DMS 273 treated with DMSO at 0.1 percent for 48 hours (cell line): ENCODE measurements at places on chromosomes 13 and 19.
A peak's percentile ranks its signal among the peaks of the same experiment; 100 is the strongest.

GRCh38 chr19:42092350-42092749 lies 16.4 kb downstream of the ZNF574 start:
- DNase-seq = no peak

GRCh38 chr19:46718157-46718933 lies 1.4 kb upstream of the PRKD2 start:
- peak; percentile 23 for DNase-seq

- no peak for DNase-seq
These were observed 13.5 kb downstream of the ERCC2 start for GRCh38 chr19:45356760-45357444.

- DNase-seq = no peak
These were observed 69.7 kb upstream of the C1QTNF9B start for GRCh38 chr13:23966691-23967615.

- no peak for DNase-seq
These were observed 36.5 kb upstream of the TSHZ3 start for GRCh38 chr19:31385744-31386143.
